ENCODE measurements at places on chromosomes 5 and 9.

GRCh38 chr9:110303133-110303532 lies 34.5 kb downstream of the TXNDC8 start:
- DNase-seq = no peak

- DNase-seq = no peak
Observed at GRCh38 chr9:124808246-124808956, 31.5 kb downstream of the OLFML2A start.

DNA sequence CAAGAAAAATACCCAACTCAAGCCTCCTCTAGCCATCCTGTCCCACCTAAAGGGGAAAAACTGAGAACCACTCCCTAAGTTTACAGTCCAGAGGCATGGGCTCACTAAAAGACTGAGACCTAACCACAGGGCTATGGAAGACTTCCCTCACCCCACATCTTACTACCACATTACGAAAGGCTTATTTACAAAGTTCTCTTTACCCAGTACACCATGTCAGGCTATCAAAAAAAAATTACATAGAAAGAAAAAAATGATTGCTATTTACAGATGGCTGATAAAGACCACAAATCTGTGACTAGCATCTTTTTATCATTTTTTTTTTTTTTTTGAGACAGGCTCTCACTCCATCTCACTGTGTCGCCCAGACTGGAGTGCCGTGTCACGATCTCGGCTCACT lies 69.7 kb upstream of the TNPO1 start:
- DNase-seq = no peak

DNA sequence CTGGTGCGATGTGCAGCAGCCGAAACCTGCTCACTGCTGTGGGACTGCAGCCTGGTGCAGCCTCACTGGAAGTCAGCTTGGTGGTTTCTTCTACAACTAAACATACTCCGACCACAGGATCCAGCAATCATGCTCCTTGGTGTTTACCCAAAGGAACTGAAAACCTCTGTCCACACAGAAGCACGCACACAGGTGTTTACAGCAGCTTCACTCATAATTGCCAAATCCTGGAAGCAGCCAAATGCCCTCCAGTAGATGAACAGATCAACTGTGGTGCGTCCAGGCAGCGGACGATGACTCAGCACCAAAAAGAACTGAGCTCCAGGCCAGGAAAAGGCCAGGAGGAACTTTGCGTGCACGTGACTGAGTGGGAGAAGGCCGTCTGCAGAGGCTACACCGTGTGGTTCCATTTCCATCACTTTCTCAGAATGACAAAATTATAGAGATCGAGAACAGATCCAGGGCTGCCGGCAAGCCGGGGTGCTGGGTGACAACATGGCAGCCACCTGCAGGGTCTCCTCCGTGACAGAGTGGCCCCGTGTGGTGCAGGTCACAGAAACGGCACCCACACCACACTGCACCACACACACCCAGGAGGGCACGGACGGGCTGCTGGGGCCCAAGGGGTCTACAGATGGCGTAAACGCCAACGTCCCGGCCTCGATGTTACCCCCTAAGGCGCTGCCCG lies 23.1 kb upstream of the NSMF start:
- no peak for DNase-seq

GRCh38 chr9:1939926-1940368 lies 75.2 kb upstream of the SMARCA2 start:
- peak; percentile 6 for DNase-seq

DNA sequence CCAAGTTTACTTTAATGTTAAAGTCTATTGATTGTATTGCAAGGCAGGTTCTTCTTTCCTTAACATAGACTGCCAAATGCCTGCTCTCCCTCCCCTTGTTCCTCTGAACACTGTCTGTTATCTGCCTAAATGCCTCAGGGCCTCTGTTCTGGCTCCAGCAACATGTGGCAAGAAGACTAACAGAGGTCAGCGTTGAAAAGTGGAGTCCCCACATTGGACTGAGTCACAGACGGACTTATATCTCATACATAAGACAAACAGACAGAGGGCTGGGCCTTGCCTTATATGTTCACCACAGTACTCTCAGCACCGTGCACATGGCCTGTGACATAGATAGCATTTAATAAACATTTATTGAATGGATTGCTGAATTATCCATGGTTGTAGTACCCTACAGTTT lies 91.4 kb downstream of the TSSK1B start:
- no peak for DNase-seq

Data from NCI-H187 (cell line).